Dermis microvascular lymphatic vessel endothelial cell (primary cell): ENCODE measurements at places on chromosomes 13 and 19.
A peak's percentile ranks its signal among the peaks of the same experiment; 100 is the strongest.

DNA sequence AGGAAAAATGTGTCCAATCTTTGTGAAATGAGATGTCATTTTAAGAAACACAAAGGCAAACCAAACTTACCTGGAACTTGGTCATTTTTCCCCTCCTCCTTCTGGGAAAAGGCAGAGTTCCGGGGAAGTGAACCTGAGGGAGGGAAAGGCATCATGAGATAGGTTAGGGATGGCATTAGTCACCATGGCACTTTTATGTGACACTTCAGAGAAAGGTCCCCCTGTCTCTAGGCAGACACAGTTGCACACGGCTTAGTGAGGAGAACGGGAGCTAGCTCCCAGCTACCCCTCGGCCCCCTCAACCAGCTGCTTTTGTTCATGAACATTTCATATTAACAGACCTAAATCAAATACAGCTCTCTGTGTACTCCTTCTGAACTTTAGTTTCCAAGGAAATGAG is 1.5 kb downstream of the ZNF235 start:
- DNase-seq: no peak

DNA sequence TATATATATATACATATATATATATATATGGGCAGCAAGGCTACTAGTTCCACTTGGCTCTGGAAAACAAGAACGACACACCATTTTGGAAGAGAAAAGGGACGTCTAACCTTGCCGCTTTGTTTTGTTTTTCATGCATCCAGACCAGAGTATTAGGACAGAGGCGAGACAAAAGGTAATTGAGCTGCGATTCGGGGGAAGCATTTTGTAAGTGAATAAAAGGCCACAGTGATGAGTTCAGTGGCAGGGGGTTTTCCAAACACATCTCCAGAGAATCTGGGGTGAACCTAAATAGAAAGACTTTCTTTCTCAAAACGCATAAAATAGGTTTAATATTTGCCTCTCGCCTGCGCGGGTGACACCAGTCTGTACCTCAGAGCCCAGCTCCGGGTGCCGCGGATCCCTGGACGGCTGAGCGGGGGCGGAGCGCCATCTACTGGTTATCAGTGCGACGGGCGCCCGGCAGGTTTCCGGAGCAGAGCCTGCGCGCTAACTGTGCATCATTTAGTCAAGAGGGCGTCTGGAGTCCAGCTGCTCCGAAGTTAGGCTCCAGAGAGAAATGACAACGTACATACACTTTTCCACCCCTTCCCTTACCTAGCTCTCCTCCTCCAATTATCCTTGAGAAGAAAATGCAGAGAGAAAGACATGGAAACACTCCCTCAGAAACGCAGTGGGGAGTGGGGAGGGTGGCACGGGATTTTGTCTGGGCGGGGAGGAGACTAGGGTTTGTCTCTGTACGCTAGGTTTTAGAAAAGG is 262.3 kb downstream of the TBC1D4 start:
- peak; percentile 64 for DNase-seq

DNA sequence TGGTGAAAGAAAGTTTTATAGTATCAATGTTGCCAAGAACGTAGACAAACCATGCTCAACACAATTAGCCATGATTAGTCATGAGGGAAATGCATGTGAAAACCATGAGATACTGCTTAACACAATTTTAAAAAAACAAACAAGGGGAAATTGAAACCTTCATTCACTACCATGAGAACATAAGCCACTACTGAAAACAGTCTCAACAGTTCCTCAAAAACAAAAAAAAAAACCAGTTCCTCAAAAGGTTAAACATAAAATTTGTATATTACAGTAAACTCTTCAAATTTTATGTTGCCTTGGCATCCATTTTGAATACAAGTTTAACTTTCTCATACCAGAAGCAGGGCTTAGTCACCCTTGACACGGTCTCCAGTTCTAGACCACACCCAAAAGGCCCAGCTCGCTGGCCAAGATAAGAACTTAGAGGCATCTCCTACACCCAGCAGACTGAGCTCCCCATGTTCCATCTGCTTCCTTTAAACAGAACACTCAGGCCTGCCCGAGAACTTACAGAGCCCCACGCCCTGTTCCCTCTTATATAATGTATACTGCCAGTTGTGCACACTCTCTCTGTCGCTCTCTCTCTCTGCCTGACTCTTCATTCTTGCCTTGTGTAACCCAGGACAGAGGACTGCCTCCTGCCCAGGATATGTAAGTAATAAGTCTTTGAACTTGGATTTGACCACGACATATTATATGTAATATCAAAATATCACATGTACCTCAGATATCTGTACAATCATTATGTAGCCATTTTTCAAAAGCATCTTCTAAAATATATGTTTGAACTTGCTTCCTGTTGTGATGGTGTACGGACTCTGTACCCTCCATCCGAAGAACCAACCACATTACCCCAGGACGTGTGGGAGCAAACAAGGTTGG is 67.4 kb downstream of the STK24 start:
- peak; percentile 94 for DNase-seq

- no peak for DNase-seq
Measured at GRCh38 chr13:27081893-27082679, 89.5 kb downstream of the USP12 start.

GRCh38 chr13:33087091-33087490 is 70.9 kb downstream of the KL start:
- no peak for DNase-seq

GRCh38 chr13:41587490-41587889 is 130.1 kb downstream of the RGCC start:
- no peak for DNase-seq

DNA sequence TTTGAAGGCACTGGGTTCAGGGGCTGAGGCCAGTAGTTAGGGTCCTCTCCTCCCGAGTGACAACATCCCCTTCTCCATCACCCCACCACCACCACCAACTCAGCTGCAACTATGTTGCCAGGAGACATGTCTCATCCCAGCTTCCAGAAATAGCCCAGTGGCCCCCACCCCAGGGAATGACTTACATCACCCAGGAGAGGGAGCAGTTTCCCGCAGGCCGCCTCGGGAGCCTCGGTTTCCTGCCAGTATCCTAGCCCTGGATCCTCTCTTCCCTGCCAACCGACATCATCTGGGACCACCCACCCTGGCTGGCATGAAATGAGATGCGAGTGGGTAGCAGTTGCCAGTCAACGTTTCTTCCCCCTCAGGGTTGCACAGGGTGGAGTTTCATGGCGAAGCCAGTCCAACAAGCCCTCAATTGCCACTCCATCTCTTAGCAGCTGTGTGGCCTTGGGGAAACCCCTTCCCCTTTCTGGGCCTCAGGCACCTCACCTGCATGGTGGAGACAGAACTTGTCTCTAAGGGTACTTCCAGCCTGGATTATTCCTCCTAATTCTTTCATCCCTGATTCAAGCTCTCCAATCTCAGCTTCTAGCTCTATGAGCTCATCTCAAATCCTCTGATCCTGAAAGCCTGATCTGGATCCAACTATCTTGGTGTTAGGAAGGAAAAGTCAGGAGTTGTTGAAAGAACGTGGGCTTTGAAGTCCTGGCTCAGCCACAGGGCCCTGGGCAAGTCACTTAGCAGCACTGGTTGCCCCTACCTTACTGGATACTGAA is 3.9 kb upstream of the GSK3A start:
- DNase-seq: peak; percentile 87

DNA sequence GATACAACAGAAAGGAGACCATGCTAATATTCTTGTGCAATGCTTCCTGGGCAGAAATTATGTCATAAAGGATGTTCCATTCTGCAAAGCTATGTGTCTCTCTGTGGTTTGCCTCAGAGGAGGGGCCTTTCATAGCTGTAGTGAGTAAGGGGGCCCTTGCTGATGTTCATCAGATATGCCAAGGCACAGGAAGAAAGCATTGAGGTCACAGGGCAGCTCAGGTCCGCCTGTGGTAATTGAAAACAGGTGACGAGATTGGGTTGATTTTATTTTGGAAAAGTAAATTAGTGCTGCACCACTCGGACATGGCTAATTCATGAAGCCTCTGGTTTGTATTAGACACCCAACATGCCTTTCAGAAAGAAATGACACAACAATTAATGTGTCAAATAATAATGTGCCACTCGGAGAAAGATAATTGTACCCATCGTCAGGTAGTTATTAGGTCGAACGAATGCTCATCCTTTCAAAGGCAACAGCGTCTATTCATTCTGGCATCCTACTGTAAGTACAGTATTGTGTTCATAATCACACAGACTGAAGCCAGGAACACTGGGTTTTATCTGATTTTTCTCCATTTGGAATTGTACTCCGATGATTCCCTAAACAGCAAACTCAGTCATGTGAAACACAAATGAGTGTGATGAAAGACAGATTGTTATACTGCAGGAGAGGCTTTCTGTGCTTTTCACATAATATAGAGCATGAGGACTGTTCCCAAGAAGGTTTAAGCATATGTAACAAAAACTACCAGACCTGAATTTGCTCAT is 421.6 kb upstream of the KLF12 start:
- DNase-seq: no peak

GRCh38 chr13:35146686-35147085 is 204.6 kb downstream of the NBEA start:
- DNase-seq: no peak

DNA sequence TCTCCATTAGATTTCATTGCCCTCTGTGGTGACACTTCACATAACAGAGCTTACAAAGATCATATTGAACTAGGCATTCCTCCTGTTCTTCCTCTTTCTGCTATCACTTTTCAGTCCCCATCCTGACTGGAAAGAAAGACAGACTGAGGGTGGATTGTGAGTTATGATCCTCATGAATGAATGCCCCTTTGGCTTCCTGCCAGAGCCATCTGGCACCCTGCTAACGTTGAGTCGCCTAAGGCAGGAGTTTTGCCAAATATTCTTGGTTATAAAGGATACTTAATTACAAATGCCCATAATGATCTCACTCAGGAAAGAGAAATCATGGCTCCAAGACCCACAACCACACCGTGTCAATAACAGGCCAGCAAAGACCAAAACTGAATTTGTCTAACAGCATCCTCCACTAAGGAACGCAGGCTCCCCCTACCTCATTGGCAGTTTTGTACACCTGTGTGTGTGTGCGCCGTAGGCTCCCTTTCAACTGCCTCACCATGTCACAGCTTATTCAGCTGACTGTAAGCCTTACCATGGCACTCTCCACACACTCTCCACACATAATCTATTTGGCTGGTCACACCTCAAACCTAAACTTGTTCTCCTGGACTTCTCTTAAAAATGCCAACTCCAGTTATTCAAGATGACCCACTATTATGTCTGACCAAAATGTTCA is 15.5 kb downstream of the ZNF211 start:
- no peak for DNase-seq

DNA sequence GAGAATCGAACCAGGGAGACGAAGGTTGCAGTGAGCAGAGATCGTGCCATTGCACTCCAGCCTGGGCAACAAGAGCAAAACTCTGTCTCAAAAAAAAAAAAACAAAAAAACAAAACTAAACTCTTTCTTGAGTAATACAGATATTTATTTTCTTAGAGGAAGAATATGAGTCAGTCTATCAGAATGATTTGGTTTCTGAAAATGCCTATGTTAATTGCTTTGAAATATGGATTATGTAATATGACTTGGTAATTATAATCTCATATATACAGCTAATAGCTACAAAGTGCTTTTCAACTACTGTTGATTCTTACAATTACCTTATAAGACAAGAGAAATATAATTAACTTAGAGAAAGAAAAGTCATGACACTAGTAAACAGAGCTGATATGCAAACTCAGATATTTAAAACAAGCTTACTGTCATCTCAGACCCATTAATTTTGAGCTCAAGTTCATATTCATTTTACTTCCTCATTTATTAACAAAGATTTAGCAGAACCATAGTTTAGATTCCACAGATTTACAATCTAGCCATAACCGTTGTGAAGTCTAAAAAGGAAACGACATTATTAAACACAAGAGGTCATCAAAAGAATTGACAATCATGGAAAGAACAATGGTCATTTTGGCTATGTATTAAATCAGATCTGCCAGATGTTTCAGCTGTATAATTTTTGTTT is 88.0 kb downstream of the TBC1D4 start:
- DNase-seq: peak; percentile 12

DNA sequence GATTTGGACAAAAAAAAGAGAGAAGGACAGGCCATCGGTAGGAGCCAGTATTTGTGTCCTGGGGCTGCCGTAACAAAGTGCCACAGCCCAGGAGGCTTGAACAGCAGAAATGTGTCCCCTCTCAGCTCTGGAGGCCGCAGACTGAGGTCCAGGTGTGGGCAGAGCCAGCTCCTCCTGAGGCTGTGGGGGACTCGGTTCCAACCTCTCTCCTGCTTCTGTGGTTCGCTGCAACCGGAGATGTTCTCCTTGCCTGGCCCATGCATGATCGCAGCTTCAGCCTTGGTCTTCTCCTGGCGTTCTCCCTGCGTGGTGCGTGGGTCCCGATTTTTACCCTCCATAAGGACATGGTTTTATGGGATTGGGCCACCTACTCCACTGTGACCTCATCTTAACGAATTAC is 85.9 kb upstream of the SOX1 start:
- DNase-seq: no peak

DNA sequence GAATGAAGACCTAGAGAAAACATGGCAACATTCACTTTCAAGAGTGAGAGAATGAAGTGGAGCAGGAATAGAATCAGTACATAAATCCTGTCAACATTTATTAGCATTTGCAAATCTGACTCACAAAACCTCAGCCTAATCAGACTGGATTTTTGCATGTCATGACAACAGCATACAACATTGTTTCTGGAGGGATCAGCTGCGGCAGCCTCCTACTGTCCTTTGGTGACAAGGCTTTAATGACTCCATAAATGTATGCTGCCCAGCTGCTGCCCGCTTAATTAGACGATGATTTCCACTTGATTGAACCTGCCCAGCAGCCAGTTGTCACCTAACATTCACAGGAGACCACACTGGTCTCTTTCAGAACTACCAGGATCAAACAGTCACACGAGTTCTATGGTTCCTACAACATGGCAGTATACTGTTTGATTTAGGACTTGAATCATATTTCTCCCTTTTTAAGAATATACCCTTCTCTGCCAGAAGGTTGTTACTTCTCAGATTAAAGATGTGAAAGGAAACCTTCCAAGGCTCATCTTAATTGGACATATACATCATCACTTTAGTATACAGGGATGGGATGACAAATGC is 9.3 kb downstream of the EBPL start:
- DNase-seq: no peak

DNA sequence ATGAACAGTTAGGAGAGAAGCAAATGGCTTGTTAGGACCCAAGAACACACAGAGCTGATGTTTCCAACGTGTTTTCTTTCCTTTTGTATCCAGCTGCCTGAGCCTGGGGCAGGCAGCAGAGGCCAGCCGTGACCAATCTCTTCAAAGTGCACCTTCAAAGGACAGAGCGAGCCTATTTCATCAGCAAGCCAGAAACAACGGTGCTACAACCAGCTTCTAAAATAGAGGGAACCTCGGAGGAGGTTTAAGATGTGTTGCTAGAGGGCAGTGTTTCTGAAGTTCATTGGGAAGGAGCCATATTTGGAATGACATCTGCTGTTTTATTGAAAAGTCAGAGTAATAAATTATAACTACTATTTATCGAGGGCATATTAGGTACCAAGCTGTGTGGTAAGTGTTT is 56.2 kb upstream of the RFC3 start:
- no peak for DNase-seq

DNA sequence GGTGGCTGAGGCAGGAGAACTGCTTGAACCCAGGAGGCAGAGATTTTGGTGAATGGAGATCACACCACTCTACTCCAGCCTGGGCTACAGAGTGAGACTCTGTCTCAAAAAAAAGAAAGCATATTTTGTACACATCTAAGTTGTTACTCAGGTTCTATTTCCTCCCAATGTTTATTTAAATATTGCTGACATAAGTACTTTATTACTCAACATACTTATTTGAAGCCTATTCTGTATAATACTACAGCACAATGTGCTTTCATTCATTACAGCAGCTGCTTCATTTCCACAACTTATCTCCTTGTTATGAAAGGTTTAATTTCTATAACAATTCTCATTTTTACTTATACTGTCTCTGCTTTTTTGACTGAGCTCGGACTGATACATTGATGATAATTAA is 495.7 kb downstream of the SLITRK1 start:
- DNase-seq: no peak
